ENCODE measurements at places on chromosomes 16 and 17.

DNA sequence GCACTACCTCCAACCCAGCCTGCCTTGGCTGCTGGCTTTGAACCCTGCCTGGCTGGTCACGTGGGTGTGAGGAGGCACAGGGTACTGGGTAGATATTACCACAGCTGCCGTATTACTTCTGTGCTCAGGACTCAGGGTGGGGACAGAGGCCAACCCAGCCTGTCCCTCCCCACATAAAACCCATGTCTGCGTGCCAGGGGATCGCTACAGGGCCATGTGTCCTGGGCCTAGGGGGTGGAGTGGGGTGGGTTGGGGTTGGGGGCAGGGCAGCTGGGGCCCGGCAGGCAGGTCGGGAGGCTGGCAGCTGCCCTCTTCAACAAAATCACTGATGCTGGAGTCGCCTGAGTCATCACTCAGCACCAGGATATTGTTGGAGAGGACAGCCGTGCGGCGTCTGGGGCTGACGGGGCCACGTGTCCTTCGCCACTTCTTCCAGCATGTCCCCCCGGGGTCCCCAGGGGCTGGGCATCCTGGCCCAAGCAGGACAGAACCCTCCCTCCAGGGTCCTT is 39.7 kb upstream of the PVALEF start:
- DNase-seq, result no peak

DNA sequence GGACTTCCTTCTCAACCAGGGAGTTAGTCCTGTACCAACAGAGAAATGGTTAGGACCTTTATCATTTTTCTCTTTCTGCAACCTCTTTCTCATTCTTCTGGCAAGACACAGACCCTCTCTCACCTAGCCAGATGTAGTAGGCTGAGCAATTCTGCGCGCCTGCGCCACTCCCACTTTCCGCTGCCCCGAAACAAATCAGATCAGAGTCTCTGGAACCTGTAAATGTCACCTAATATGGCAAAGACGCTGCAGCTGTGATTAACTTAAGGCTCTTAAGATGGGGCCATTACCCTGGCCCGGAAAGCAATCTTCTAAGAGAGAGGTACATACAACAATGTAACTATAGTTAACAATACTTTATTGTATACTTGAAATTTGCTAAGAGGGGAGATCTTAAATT is 94.3 kb upstream of the ASIC2 start:
- DNase-seq, result no peak

DNA sequence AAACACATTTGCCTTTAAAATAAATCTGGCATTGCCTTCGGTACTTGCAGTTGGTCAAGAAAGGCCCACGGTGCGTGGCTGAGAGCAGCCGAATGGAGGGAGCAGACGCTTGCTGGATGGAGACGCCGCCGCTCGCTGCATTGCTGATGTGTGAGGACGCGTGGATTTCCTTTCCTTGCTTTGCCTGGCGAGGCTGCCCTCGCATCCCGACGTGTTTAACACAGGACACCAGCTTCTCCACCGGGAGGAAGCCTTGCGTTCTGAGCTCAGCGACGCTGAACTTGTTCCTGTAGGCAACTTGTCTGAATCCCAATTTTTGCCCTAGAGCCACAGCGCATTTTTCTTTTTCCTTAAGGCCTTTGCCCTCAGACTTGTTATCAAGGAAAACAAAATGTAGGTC is 45.8 kb downstream of the COX4I1 start:
- no peak for DNase-seq

DNA sequence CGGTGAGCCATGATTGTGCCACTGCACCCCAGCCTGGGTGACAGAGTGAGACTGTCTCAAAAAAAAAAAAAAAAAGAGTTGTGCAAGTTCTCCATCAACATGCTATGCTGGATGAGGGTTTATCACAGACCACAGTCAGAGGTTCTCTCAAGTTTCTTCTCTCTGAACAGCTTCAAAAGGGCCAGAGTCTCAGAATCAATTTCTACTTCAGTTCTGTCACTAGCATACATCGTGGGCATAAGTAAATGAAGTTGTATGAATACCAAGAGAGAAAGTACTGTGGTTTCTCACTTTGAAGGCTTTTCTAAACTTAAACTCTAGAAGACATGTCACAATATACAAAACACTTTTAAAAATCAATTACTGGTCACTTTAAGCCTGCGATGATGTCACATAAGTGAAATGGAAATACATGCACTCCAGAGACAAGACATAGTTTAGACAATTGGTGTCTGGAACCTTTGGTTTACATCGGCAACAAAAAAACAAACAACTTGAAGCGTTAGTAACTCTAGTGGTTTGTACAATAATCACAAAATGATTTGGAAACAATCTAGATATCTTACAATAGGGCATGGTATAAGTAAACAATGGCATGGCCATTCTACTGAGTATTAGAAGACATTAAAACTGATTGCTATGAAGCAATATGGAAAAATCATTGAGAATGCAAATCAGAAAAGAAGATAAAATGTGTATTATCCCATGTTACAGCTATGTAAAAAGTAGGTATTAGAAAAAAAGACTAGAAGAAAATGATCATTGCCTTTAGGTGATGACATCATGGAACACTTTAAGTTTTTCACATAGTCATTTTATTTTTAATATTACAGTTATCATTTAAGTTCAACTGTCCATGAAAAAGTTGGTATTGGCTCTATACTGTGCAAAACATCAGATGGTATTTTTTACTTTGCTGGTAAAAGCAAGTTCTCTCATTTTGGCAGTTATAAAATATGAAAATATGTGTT is 232.3 kb downstream of the ZFHX3 start:
- no peak for DNase-seq

DNA sequence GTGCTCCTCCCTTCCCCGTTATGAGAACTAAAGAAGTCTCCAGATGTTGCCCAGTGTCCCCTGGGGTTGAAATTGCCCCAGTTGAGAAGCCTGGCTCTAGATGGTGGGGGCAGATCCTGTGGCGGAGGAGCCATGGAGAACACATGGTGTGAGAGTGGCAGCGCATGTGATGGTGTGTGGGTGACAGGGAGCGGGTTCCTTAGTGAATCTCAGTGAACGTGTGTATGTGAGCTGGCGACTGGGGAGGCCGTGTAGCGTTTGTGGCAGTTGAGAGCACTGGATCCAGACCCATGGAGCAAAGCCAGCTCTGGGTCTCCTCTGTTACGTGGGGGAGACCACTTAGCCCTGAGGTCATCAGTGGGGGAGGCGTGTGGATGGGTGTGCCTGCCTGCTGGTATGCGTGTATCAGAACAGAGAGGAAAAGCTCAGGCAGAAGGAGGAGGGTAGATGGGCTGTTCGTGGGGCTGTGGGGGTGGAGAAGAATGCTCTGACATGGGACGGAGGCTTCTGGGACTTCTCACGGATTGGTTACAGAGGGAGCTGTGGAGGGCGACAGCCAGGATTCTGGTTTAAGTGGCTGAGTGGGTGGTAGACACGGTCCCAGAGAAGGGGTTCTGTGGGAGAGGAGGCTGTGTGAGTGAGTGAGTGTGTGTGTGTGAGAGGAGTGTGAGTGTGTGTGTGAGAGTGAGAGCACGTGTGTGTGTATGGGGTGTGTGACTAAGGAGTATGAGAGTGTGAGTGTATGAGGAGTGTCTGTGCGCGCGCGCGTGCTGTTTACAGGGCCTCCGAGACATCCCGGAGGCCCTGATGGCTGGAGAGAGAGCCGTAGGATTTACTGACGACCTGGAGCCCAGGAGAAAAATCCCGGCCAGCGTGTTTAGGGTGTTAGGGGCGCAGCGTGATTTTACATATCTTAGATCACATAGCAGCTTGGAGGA is 193.8 kb downstream of the SNX29 start:
- DNase-seq, result no peak

- no peak for DNase-seq
These were observed 36.1 kb upstream of the HELZ start for GRCh38 chr17:67281053-67281452.

- no peak for DNase-seq
These were observed 6.8 kb downstream of the SRCIN1 start for GRCh38 chr17:38598995-38599394.

DNA sequence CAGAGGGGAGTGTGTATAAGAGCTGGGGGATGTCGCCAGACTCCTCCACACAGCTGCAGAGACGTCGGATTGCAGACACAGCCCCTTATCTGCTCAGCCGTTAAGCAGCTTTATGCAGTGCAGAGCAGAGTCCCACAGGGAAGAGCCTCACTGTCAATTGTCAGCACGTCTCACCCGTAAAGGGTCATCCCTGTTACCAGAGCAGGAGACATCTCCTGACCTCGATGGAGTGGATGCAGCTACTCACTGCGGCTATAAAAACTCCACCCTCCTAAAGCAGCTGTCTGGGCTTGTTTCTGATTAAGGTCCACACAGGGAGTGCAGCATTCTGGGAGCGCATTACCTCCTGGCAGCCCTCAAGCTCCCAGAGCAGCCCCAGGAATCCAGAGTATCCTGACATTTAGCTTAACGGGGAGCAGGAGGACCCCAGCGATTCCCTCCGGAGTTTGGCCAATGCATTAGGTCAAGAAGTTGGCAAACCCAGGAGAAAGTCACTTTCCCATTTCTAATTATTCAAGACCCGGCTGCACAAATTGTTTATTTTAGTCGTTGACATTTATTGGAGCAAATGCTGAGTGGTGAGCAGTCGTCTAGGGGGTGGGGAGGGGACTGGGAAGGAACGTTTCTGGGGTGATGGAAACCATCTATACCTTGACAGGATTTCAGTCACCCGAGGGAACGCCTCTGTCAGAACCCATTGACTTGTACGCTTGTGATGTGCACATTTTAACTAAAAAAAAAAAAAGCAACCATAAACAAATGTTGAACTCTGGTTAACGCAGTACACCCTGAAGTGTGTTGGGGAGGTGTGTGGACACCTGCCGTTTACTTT is 100.0 kb upstream of the ZNF469 start:
- no peak for DNase-seq

GRCh38 chr17:66511135-66511534 is 208.7 kb downstream of the PRKCA start:
- DNase-seq, result no peak

DNA sequence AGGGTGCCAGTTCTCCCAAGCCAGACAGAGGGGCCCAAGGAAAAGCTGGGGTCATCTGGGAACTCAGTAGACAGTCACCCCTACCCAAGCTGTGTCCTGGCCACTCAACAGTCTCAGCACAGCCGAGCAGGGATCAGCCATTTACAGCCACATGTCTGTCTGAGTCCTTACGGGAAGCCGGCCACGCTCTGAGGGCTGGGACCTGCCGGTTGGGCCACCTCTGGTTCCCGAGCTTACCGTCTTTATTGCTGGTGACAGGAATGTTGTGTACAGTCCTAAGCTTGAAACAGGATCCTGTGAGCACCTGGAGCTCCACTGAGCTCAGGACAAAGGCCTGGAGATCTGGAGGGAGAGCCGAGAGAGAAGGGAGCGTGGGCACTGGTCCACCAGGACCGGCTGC is 59.8 kb downstream of the TIMM22 start:
- no peak for DNase-seq

DNA sequence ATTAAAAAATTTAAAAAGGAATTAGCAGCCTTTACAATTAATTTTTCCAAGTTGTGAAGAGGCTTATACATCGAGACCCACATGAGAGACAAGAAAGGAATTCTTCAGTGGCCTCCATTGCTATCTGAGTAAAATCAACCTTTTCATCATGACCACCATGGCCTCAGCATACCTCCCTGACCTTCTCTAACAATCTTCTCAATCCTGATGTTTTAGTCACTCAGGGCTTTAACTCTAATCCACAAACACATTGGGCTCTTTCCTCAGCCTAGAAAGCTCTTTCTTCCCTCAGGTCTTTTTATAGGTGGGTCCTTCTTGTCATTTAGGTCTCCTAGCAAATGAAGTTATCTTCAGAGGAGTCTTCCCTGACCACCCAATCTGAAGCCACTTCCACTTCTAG is 46.4 kb downstream of the SPOP start:
- no peak for DNase-seq

DNA sequence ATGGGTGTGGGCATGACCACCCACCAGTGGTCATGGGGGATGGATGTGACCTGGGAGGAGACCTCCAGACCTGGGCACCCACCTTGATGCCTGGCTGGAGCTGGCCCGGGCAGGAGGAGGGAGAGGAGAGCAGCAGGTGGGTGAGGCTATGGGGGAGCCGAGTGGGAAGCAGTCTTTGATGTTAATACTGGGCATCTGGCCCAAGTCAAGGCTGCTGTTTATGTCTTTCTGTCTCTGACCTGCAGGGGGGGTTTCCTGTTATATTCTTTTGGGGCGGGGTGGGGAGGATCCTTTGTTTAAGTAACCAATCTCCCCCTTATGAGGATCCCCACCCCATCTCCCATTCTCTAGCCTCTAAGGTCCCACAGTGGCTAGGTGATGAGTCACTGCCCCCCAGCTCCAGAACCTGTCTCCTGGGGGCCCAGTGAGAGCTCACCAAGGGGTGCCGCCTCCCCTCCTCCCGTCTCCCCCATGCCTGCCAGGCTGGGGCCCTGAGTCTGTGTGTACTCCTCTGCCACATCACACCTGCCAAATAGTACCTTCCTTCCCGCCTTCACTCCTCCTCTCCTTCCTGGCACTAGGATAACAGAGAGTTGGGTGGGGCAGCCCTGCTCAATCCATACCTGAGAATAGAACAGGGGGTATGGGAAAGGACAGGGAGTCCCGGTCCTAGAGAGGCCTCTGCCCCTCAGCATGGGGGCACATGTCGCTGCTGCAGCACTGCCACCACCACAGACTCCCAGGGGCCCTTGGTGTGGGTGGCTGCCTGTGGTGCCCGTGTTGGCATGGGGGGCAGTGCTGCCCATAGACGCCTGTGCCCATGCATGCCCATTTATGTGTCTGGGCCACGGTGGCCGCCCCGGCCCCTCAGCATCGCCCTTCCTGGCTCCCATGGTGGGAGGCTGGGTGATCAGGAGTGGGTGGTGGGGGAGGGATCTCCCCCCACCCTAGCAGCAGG is 7.3 kb downstream of the THRA start:
- DNase-seq, result peak; percentile 71

DNA sequence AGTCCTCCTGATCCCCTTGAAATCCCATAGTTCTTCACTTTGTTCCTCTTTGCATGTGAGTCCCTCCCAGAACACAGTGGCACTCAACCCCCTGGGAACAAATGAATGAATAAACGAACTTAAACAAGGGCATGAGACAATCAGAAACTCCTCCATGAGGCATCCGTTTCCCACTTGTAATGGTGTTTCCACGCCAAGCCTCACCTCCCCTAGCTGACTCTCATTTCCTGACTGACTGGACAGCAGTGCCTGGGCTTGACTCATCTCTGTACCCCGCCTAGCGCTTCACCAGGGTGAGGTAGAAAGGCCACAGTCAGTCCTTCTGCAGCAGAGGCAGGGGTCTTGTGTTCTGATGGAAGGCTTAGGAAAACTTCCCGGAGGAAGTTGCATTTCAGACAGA is 14.2 kb downstream of the KIF1C start:
- no peak for DNase-seq

GRCh38 chr17:29722411-29723198 is 99.9 kb upstream of the CORO6 start:
- peak; percentile 70 for DNase-seq

GRCh38 chr16:7399296-7399695 is 66.7 kb downstream of the RBFOX1 start:
- no peak for DNase-seq

All from CD4-positive, CD25-positive, alpha-beta regulatory T cell (primary cell).